ENCODE measurements at places on chromosomes 12 and 14.
A peak's percentile ranks its signal among the peaks of the same experiment; 100 is the strongest.

DNA sequence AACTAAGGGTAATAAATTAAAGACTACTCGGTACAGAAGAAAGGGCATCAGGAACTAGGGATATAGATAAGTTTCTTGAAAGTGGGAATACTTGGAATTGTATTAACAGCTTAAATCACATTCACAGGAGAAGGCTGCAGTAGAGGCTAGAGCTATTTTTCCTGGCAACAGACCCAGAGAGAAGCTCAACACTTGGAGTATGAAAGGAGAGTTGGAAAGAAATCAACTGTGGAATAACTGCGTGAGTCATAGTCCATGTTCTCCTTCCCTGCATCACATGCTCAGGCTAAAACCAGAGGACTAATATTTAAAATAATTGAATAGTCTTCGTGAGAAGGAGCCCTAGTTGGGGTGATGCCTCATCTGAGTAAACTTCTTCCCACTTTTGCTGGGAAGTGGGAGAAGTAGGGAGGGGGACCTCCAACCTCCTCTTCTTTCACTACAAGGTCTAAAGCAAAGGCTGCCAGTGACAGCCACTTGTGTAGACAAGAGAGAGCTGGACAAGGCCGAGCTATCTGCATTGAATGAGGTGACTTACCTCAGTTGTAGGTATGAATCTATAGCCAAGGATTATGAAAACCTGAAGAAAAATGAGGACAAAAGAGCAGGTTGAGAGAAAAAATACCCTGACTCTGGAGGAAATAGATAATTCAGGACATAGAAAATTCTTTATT lies 32.7 kb downstream of the DYRK2 start:
- DNase-seq: no peak

DNA sequence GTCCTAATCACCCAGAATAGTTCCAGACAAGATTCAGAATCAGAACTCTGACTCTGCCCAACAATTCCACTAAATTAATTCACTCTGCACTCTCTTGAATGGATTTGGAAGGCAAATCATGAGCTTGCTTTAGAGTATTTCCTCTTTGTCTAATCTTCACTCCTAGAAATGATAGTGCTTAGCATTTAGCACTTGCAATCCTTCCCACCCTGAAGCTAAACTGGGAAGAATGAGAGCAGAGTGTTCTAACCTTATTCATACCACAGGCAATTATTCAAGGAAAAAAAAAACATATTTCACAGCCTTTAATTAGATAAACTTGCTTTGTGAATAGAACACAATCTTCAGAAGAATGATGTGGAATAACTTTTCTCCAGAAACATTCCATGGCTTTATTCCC lies 264.6 kb downstream of the PAWR start:
- no peak for DNase-seq

DNA sequence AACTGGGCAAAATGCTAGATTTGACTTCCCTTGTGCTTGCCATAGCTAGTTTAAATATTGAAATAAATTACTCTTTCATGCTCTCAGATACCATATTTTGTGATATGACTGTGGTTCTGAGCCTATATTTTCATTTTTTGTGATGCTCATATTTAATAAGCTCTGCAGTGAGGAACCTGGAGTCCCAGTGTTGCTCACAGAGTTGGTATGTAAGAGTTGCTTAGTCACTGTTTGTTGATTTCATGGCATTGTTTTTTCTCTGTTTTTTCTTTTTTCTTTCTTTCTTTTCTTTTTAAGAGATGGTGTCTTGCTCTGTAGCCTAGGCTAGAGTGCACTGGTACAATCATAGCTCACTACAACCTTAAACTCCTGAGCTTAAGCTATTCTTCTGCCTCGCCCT lies 750.5 kb upstream of the TMEM132C start:
- no peak for DNase-seq

DNA sequence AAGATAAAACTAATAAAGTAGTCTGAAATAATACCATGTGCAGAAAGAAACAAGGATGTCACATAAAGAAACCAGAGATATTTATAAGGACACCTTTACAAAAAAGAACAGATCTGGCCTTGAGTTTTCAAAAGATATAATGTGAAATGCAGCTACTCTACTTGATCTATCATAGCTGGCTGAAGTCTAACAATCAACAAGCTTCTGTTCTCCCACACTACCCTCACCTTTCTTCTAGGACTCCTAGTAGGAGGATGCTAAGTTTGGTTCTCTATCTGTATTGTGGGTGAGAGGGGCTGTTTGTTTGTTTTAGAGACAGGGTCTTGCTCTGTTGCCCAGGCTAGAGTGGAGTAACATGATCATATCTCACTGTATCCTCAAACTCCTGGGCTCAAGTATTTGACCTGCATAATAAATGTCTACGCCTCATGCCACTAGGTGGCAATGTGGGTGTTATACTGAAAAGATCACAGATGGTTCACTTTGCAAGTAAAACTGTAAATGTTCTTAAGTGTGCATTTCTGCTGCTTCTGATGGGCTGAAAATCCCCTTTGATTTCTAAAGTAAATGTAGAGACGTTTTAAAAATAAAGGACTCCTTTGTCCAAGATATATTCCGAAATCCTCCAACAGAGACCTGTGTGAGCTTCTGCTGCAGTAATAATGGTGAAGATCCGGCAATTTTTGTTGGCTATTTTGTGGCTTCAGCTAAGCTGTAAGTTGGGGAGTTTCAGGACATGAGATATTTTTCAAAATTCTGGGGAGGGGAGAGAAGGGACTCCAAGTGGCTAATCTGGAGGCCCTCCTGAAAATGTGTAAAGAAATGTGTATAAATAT lies 269.3 kb downstream of the DAD1 start:
- peak; percentile 7 for DNase-seq

DNA sequence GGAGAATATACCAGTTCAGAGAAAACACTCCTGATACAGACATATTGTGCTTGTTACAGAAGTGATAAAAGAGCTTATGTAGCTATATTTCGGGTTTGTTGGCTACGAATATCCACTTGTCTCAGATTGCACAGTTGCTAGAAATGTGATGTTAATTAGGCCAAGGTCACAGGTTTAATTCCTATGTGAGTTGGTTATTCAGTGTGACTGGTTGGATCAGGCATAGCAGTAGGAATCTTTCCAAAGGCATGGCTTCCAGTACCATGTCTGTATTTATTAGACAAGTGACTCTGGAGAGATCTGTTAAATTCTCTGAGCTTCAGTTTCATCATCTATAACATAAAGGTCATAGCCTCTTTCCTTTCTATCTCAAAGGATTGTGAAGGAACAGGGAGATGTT lies 152.7 kb upstream of the KITLG start:
- DNase-seq: no peak

DNA sequence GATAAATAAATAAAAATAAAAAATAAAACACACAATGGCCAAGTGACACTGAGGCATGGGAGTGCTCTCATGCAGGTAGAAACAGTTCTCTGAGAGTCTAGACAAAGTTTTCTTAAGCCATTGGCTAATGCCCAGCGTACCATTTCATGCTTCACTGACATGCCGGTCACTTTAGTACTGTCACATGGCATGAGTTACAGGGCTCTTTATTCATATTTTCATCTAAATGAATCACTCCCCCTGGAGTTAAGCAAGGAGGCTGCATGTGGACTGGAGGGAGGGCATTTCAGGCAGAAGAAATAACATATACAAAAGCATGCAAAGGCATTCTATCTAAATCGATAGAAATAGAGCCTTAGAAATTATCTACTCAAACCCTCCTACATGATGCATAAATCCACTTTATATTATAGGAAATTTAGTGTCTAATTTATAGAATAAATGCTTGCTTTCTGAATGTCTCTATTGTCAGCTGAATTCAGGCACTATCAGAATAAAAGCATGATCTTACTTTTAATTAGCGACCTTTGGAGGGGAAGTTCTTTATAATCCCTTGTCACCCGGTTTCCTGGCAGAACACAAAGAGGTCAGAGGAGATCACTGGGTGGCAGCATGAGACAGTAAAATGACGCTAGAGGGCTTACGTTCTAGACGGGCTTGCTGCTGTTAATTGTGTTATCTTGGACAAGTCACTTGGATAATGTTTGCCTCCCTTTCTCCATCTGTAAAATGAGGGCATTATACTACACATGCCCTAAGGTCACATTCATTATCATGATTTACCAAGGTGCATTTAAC lies 17.5 kb downstream of the DYRK4 start:
- no peak for DNase-seq

DNA sequence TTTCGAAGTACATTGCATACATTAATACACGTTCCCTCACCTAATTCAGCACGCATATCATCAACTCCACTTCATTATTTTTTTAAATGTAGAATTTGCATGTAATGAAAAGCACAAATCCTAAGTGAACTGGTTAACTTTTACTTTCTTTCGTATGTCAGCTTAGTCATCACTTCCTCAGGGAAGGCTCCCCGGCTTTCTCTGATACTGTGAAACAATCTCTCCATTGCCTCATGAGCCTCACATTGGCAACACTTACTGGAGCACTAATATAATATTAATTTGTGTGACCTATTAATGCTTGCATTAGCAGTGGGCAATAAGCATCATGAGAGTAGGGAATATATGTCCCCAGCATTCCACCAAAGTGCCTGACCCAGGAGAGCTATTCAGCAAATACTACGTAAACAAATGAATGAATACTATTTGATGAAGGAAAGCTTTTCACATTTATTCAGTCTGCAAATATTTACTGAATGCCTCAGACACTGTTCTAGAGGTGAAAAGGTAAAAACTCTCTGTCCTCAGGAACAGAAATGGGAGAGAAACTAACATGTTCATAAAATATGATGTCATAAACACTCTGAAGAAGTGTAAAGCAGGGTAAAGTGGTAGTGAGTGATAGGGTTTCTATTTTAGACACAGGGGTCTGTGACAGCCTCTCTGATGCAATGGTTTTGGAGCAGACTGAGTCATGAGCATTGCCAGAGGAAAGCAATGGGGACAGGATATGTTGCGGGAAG lies 327.5 kb upstream of the DIO2 start:
- DNase-seq: no peak

DNA sequence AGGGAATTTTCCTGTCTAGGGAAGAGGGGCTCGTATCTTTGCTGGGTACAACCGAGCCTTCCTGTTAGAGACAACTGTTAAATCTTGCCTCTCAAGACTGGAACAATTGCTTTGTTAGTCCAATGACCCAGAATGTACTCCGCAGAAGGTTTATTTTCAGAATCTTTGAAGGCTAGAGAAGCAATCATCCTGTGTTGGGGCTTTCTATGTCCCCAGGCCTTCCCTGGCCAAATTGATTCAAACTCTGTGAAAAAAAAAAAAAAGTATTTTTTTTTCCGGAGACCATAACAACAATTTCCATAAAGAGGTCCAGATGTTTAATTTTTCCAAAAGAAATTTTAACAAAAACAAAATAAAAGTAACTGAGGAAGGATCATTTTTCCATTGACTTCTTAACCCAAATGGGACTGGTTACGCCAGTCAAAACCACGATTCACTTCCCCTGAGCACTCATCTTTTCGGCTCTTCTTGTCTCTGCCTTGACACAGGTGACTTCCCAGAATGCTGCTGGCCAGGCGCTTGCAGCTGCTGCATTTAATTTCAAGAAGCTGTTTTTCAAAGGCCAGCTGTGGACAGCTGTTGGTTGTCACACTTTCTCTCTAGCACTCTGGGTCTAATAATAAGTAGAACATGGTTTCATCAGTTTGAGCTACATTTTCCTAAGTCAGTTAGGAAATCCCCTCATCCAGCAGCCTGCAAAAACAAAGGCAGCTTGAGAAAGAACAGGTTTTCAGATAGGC lies 81.6 kb upstream of the MANSC4 start:
- no peak for DNase-seq

GRCh38 chr14:101977311-101978071 lies 13.1 kb downstream of the DYNC1H1 start:
- DNase-seq: no peak

DNA sequence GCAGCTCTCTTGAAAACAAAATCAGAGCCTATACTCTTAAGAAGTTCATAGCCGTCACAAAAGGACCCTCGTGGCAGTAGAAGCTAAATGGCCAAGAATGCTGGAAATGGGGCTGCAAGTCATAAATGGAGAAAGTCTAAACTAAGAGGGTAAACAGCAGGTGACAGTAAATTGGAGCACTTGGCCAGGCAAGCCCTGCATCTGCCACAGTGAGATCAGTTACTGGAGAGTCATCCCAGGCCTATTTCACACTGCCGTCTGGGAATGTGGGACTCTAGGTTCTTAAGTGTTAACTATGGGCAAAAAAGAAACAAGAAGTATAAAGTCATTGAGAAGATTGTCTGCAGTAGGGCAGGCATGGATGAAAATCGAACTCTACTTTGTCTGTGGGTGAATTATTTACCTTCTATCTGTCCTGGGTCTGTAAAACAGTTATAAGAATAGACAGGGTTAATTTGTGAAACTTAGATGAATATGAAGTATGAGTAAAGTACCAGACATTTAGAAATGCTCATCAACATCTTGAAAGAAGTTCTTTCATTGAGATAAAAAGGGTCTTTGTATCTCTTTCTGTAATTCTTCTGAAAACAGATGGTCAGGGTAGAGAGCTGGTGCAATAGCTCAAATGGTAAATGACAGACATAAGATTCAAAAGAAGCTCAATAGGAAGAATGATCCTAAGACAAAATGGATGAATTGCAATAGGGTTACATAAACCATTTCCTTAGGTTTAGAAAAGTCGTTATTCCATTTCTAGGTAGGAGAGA lies 792.5 kb downstream of the DIO2 start:
- no peak for DNase-seq
